ENCODE measurements at places on chromosomes 13 and 19.
A peak's percentile ranks its signal among the peaks of the same experiment; 100 is the strongest.

DNA sequence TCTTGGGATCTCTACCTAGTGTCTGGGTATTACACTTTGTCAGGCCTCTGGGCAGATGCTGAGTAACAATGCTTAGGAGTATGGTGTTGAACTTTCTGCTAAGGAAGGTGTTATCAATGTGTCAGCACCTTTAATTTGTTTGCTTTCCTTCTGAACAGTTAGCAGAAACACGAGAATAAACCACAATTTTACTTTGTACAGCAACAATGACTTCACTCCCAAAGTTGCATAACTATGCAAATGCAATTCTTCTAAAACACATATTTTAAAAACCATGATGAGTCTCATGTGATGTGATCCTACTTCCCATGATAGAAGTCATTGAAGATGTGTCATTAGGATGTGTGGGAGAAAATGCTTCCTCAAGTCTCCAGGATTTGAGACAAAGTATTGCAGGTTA, 155.0 kb downstream of the POSTN start:
- no peak for DNase-seq

DNA sequence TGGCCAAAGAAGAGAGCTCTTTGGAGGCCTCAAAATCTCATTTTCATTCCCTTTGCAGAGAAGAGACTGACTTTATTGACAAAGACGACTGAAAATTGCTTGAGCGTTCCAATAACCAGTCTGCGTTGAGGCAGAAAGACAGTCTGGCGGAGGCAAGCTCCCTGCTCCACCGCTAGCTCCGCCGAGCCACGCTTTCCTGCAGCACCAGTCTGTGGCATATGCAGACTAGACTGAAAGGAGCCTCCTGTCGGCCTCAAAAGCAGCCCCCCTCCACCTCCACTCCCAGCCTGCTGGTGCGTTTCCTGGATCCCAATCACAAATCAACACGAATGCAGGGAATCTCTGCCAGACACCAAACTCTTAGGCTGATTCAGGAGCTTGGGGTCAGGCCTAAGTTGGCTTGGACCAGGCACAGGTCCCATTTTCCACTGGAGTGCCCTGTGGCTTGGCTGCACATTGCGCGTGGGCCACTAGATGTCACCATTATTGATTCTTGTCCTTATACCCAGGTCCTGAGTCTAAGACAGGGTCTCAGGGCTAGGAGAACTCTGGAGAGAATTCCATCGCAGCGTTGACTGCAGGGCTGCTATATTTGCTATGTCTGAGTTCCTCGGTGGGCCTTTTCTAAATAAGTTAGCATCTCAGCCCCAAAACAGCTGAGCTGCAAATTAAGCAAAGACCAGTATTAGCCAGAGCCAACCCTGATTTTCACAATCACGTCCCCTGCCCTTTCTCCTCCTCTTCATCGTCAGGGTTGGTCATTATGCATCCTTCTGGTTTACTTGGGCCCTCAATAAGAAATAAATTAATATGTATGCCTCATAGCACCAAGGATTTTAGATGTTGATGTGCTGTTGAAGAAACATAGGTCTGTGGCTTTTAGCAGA, 5.2 kb upstream of the ZNF507 start:
- DNase-seq, result peak; percentile 59

GRCh38 chr19:34853369-34853768, 73.3 kb upstream of the ZNF30 start:
- no peak for DNase-seq

DNA sequence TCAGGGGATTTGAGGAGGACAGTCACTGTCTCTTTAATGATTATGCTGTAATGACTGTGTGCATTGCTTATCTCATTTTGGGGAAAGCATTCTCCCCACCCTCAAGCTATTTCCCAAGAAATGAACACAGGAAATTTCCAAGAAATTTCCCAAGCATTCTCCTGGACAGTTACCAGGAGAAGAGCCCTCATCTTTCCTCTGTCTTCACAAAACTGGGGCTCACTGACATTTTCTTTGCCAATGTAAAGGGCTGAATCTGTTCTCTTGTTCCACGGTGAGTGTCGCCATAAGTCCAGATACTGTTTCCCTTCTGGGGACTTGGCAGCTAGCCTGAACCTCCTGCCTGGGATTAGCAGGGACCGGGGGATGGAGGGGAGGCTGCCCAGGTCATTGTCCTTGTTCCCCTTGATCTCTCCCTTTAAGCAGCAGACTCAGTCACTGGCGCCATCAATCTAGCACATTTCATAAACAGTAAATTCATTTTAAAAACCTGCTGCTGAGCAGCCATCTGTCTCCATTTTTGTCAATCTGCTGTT, 172.8 kb downstream of the DNAJC15 start:
- no peak for DNase-seq

DNA sequence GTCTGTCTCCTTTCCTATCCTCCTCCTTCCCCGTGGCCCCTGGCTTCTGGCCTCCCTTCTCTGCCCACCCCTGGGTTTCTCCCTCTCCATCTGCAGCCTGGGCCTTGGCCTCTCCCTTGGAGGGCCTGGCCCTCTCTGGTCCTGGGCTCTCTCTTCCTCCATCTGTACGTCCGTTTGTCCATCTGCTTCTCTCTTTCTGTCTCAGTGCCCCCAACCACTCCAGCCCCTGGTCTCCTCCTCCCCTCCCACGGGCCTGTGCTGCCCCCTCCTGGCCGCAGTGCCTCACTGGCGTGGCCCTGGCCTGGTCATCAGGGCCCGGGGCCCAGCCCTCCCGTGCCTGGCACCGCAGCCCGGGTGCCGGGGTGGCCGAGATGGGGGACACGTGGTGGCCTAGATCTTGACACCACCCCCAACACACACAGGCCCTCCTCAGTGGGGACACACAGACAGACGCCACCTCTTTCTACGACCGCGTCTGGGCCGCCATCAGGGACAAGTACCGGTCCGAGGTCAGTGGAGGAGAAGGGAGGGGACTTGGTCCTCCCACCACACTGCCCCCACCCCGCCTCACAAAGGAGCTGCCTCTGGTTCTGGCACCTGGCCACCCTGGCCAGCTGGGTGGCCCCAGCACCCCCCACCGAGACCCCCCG, 11.3 kb downstream of the PRKCSH start:
- peak; percentile 90 for DNase-seq

DNA sequence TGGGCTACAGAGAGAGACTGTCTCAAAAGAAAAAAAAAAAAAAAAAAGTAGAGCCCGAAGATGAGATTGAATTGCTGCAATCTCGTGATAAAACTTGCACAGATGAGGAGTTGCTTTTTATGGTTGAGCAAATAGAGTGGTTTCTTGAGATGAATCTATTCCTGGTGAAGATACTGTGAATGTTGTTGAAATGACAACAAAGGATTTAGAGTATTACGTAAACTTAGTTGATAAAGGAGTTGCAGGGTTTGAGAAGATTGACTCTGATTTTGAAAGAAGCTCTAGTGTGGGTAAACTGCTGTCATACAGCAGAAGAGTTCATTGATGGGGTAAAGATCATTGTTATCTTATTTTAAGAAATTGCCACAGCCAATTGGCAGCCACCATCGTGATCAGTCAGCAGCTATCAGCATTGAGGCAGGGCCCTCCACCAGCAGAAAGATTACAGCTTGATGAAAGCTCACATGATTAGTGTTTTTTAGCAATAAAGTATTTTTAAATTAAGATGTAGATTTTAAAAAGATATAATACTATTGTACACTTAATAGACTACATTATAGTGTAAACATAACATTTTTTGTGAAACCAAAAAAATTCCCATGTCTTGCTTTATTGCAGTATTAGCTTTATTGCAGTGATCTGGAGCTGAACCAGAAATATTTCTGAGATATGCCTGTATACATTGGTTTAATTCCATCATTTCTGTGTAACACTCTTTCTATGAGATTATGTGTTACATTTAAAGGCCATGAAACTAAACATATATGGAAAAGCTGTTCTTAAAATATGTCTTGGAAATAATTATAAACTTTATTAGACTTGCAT, 43.1 kb downstream of the ZMYM2 start:
- DNase-seq, result no peak

GRCh38 chr19:45138303-45138751, 22.5 kb downstream of the NKPD1 start:
- DNase-seq, result peak; percentile 26

GRCh38 chr13:38664906-38665305, 22.0 kb upstream of the FREM2 start:
- DNase-seq, result no peak

GRCh38 chr13:39685652-39686051, 30.2 kb downstream of the COG6 start:
- DNase-seq, result no peak

- no peak for DNase-seq
Measured at GRCh38 chr19:41923045-41923788, 5.0 kb downstream of the ERFL start.

- DNase-seq, result no peak
Measured at GRCh38 chr19:15776264-15776663, 11.2 kb upstream of the OR10H5 start.

GRCh38 chr13:23772717-23773116, 116.5 kb downstream of the MIPEP start:
- DNase-seq, result no peak

DNA sequence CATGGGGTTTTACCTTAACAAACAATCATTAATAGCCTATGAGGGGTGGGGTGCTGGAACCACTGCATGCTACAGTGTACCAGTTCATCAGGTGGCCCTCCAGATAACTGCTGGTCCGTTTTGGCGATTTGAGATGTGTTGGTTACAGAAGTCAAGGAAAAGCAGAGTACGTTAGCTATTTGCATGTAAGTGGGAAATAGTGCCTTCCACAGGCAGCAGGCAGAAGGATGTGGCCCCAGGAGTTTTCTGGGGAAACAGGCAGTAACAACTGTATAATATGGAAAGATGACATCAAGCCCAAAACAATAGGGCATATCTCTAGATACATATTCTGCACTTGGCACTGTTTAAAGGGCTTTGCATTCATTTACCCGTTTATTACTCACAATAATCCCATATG, 245.7 kb downstream of the COL4A1 start:
- no peak for DNase-seq
